ENCODE measurements at places on chromosomes 12 and 14. TPM values are rescaled to one million over a fixed set of nuclear protein-coding genes. Genes with fewer than 3 reads are reported as not detected.

The TPI1 gene
- polyA plus RNA-seq = 1,995 TPM

DNA sequence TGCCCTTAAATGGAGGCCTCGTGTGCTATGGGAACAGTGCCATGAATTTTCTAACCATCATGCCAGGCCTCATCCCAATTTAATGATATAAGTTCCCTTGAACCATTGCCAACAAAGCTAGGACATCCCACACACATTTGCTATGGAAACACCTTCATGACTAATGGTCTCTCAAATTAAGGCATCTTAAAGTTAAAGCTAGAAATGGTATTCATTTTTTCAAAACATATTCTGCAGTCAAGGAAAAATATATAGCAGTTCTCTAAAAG, 117.3 kb downstream of the BTG1 start:
- H3K36me3 ChIP-seq = no peaks in the 10 kb centered on the region
- H3K27ac ChIP-seq = no peak overlapping the region
- no peaks in the 10 kb centered on the region for H3K27me3 ChIP-seq
- DNase-seq = no peak
- no peak overlapping the region for H3K4me3 ChIP-seq

DNA sequence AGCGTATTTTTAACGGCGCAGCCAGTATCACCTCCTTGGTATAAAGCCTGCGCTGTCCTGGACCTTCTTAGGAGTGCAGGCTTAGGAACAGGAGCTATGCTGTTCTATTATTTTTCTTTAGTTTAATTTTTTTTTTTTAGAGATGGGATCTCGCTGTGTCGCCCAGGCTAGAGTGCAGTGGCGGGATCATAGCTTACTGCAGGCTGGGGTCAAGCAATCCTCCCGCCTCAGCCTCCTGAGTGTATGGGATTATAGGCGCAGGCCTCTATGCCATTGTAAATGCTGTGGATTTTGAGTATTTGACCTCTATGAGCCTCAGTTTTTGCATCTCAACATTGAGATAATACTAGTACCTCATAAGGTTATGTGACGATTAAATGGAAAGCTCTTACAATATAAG, 4.1 kb downstream of the OR10AD1 start:
- H3K36me3 ChIP-seq = no peaks in the 10 kb centered on the region
- H3K27ac ChIP-seq = peak overlapping the region; percentile 77
- H3K4me3 ChIP-seq = peak overlapping the region; percentile 55

The KRT77 gene
- not detected for polyA plus RNA-seq

- peaks cover 3% of the 10 kb centered on the region for H3K4me1 ChIP-seq
- no peak for DNase-seq
- H3K4me3 ChIP-seq = no peak overlapping the region
- no peaks in the 10 kb centered on the region for H3K27me3 ChIP-seq
- no peak overlapping the region for H3K27ac ChIP-seq
- peaks cover 26% of the 10 kb centered on the region for H3K36me3 ChIP-seq
Measured at GRCh38 chr14:99459481-99460100, 21.1 kb downstream of the SETD3 start.

The ARL1 gene
- 124 TPM for polyA plus RNA-seq

GRCh38 chr14:74490486-74490885, 2.6 kb downstream of the NPC2 start:
- no peaks in the 10 kb centered on the region for H3K27me3 ChIP-seq
- no peak overlapping the region for H3K27ac ChIP-seq
- H3K4me1 ChIP-seq = peaks cover 9% of the 10 kb centered on the region
- DNase-seq = no peak
- no peak overlapping the region for H3K4me3 ChIP-seq
- H3K36me3 ChIP-seq = no peaks in the 10 kb centered on the region

GRCh38 chr12:53768976-53769375, 17.2 kb upstream of the CISTR start:
- H3K27me3 ChIP-seq = peaks cover 4% of the 10 kb centered on the region
- H3K4me1 ChIP-seq = peaks cover 13% of the 10 kb centered on the region
- DNase-seq = no peak
- no peak overlapping the region for H3K4me3 ChIP-seq
- H3K27ac ChIP-seq = no peak overlapping the region
- H3K36me3 ChIP-seq = no peaks in the 10 kb centered on the region

DNA sequence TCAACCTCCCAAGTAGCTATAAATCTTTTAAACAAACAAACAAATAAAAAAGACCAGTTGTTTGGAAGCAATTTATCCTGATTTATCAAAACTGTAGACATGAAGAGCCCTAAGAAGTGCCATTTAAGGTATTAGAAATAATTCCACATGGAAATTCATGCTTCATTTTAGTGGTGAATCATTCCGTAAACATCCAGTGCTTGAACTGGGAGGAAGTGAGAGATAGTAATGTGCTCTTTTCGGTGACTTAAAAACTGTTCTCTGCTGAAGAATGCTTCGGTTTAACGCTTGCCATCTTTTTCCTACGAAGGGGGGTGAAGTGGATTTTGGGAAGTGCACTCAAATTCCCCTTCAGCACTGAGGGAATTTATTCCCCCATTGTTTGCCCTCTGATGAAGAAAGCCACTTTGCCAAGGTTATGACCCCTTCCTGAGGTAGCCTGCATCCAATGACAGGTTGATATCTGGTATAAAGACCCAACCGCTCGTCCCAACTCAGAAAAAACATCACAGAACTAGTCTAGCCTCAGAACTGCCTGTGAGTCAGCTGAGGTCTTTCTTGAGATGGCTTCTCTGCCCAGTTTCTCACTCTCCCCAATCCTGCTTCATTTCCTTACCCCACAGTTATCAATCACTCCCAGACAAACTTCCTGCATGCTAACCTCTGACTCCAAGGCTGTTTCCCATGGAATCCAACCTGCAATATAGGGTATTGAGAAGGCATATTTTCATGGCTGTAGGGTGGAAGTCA, 244.1 kb downstream of the AEBP2 start:
- no peaks in the 10 kb centered on the region for H3K27me3 ChIP-seq
- H3K27ac ChIP-seq = peak overlapping the region; percentile 77
- peak; percentile 73 for DNase-seq
- H3K4me1 ChIP-seq = peaks cover 9% of the 10 kb centered on the region
- no peak overlapping the region for H3K4me3 ChIP-seq
- no peaks in the 10 kb centered on the region for H3K36me3 ChIP-seq

The NAV3 gene
- 25.5 TPM for polyA plus RNA-seq

- H3K4me3 ChIP-seq = no peak overlapping the region
- peaks cover 12% of the 10 kb centered on the region for H3K4me1 ChIP-seq
- H3K27me3 ChIP-seq = no peaks in the 10 kb centered on the region
- DNase-seq = no peak
- no peak overlapping the region for H3K27ac ChIP-seq
Measured at GRCh38 chr14:71661441-71661840, 270.8 kb upstream of the RGS6 start.

- H3K27me3 ChIP-seq = no peaks in the 10 kb centered on the region
- no peak for DNase-seq
- no peaks in the 10 kb centered on the region for H3K4me1 ChIP-seq
- no peak overlapping the region for H3K4me3 ChIP-seq
- H3K27ac ChIP-seq = no peak overlapping the region
Measured at GRCh38 chr12:90399357-90399756, 555.6 kb downstream of the CCER1 start.

- peaks cover 20% of the 10 kb centered on the region for H3K27me3 ChIP-seq
- no peak overlapping the region for H3K27ac ChIP-seq
- no peaks in the 10 kb centered on the region for H3K36me3 ChIP-seq
- no peak for DNase-seq
- no peak overlapping the region for H3K4me3 ChIP-seq
- no peaks in the 10 kb centered on the region for H3K4me1 ChIP-seq
Measured at GRCh38 chr12:116636608-116637519, 77.7 kb downstream of the MAP1LC3B2 start.

DNA sequence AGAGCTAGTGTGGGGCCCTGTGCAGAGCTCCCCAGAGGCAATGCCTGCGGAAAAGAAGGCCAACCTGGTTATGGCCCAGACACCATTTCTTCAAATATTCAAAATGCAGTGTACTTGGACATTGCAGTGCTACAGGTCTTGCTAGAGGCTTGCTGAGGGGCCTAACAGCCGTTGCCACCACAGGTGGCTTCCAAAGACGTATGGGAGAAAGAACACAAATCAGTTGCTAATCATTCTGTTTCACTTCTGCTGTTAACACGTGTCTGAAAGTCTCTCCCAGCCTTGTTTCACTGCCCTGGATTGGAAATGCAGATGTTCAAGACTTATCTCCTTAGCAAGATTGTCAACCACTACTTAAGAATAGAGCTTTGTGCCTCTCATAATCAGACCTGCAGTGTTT, 925.9 kb downstream of the GALC start:
- H3K4me3 ChIP-seq = no peak overlapping the region
- no peaks in the 10 kb centered on the region for H3K27me3 ChIP-seq
- no peak overlapping the region for H3K27ac ChIP-seq
- no peaks in the 10 kb centered on the region for H3K36me3 ChIP-seq
- DNase-seq = no peak

DNA sequence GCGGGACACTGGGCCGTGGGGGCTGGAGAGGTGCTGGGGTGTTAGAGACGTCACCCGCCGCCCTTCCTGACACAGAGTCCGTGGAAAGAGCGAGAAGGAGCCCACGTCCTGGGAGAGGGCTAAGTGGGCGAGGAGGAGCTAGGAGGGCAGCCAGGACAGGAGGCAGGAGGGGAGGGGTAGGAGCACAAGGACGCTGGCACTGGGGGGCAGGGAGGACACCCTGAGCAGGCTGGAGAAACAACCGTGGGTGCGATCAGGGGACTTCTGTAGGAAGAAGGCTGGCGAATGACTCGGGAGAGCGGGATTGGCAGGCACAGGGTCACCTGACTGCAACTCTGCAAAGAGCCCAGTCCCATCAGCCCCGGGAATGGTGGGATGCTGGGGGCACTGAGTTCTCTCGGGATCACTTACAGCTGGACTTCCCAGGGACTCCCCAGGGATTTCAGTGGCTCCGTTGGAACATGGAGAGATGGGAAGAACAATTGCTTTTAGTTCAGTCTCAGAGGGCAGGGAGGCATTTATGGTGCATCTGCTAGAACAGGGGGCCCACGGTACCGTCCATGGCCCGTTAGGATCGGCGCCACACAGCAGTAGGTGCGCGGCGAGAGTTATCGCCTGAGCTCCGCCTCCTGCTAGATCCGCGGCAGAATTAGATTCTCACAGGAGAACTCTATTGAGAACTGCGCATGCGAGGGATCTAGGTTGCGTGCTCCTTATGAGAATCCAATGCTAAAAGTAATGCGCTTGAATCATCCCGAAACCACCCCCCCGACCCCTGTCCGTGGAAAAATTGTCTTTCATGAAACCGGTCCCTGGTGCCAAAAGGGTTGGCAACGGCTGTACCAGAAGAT, 24.3 kb downstream of the UBR7 start:
- peak overlapping the region; percentile 40 for H3K27ac ChIP-seq
- peak overlapping the region; percentile 65 for H3K4me3 ChIP-seq
- H3K36me3 ChIP-seq = peaks cover 9% of the 10 kb centered on the region
- H3K4me1 ChIP-seq = peaks cover 2% of the 10 kb centered on the region
- no peaks in the 10 kb centered on the region for H3K27me3 ChIP-seq

The C1R gene
- polyA plus RNA-seq = 153 TPM

The KRT83 gene
- polyA plus RNA-seq = not detected

The PTGR2 gene
- 3.2 TPM for polyA plus RNA-seq

GRCh38 chr14:68976160-68977067, 2.7 kb downstream of the ACTN1 start:
- H3K4me3 ChIP-seq = peak overlapping the region; percentile 71
- H3K36me3 ChIP-seq = peaks cover 50% of the 10 kb centered on the region
- H3K4me1 ChIP-seq = peaks cover 52% of the 10 kb centered on the region
- DNase-seq = peak; percentile 48

- no peak overlapping the region for H3K4me3 ChIP-seq
- H3K27me3 ChIP-seq = no peaks in the 10 kb centered on the region
Measured at GRCh38 chr14:29999013-29999539, 71.4 kb upstream of the PRKD1 start.

GRCh38 chr14:102049258-102050025, 37.4 kb downstream of the HSP90AA1 start:
- H3K4me3 ChIP-seq = no peak overlapping the region
- no peak overlapping the region for H3K27ac ChIP-seq
- no peak for DNase-seq
- H3K4me1 ChIP-seq = peaks cover 8% of the 10 kb centered on the region

DNA sequence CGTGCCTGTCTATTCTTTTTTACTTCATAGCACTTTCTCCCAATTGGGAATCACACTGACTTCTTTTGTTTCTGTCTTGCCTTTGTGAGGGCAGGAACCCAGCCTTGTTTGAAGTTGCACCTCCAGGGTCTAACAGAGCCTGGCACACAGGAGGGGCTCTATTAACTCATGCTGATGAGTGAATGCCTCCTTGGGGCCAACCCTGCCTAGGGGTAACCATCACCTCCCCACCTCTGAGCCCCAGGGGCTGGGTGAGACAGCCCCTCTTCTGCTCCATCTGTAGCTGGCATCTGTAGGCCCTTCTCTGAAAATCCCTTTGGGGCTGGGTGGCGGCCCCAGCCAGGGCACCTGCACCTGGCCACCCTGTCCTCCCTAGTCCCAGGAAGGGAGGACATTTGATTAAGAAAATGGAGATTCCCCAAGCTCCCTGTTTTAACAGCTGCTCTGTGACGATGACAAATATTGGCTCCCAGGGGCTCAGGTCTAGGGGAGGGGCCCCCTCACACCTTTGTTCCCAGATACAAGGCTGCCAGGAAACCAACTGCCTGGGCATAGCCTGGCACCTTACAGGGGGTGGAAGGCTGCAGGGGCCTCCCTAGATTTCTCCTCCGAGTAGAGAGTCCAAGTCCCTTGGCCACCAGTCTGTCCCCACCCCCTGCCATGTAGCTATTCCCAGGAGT, 11.8 kb downstream of the TAMALIN start:
- no peak overlapping the region for H3K27ac ChIP-seq

- peak; percentile 76 for DNase-seq
- no peak overlapping the region for H3K27ac ChIP-seq
- no peaks in the 10 kb centered on the region for H3K4me1 ChIP-seq
- no peaks in the 10 kb centered on the region for H3K36me3 ChIP-seq
- no peak overlapping the region for H3K4me3 ChIP-seq
Measured at GRCh38 chr12:12661086-12661856, 34.7 kb downstream of the GPR19 start.

- H3K4me1 ChIP-seq = no peaks in the 10 kb centered on the region
- H3K27me3 ChIP-seq = peaks cover 9% of the 10 kb centered on the region
Measured at GRCh38 chr14:90336985-90337384, 5.2 kb upstream of the NRDE2 start.

GRCh38 chr14:94771906-94772490, 2.1 kb upstream of the GSC start:
- no peak overlapping the region for H3K27ac ChIP-seq
- peaks cover 77% of the 10 kb centered on the region for H3K27me3 ChIP-seq
- DNase-seq = no peak
- H3K36me3 ChIP-seq = no peaks in the 10 kb centered on the region
- H3K4me1 ChIP-seq = no peaks in the 10 kb centered on the region

The ACOT2 gene
- polyA plus RNA-seq = 34.9 TPM

The RPGRIP1 gene
- not detected for polyA plus RNA-seq

GRCh38 chr12:132803888-132804287, 24.8 kb downstream of the GOLGA3 start:
- no peak overlapping the region for H3K27ac ChIP-seq
- no peaks in the 10 kb centered on the region for H3K4me1 ChIP-seq
- DNase-seq = no peak
- H3K36me3 ChIP-seq = peaks cover 84% of the 10 kb centered on the region

- no peak overlapping the region for H3K4me3 ChIP-seq
- peaks cover 7% of the 10 kb centered on the region for H3K27me3 ChIP-seq
- DNase-seq = peak; percentile 9
- H3K27ac ChIP-seq = no peak overlapping the region
- H3K36me3 ChIP-seq = no peaks in the 10 kb centered on the region
Measured at GRCh38 chr14:56482310-56482911, 97.2 kb upstream of the TMEM260 start.

The DHRS2 gene
- 0.12 TPM for polyA plus RNA-seq

The CCDC77 gene
- polyA plus RNA-seq = 7.2 TPM

The LMO3 gene
- polyA plus RNA-seq = 0.49 TPM

GRCh38 chr12:56676851-56677580, 11.1 kb downstream of the PTGES3 start:
- no peak overlapping the region for H3K27ac ChIP-seq
- H3K4me1 ChIP-seq = peaks cover 7% of the 10 kb centered on the region

All from IMR-90 (cell line).